ENCODE measurements at places on chromosomes 3 and 15.

- peak; percentile 74 for ATAC-seq
These were observed at the start of gene IGF2BP2 for GRCh38 chr3:185825006-185825638. TSS of gene IGF2BP2 (minus strand) at chr3:185825042. CDS start at chr3:185824960, 82 bp downstream.

DNA sequence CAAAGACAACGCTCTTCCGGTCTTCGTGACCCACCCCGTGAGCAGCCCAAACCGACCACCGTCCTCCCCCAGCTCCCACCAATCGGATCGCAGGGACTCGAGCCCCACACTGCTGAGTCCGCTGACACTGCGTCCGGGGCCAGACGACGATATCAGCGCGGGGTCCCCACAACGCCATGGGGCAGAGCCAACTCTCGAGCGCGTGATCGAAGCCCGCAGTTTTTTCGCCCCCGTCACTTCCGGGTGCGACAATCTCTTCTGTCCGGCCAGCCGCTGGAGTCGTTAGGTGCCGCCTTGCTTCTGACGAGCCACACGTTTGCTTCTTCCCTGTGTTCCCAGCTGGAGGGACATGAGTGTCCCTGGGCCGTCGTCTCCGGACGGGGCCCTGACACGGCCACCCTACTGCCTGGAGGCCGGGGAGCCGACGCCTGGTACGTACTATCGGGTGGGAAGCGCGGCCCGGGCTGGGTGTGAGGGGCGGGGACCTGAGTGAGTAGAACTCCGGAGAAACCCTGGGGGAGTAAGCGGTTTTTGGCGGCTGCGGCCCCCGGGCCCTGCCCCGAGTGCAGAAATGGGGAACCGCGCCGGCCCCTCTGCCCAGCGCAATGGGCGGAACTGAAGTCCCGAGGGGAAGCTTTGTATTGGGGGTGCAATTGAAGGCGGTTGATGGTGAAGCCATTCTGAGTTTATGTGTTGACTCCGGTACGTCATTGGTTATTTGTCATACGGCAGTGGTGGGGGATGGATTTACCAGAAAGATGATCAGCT, at the start of gene BLOC1S6:
Gene BLOC1S6, plus strand, starts transcription at position 285 of the 768 bp plus-strand sequence. Its CDS starts 65 bp downstream, at position 350.
- peak; percentile 82 for ATAC-seq

- ATAC-seq: no peak
These were observed 22.2 kb downstream of the ALDH1A2 start for GRCh38 chr15:58043192-58043903.

DNA sequence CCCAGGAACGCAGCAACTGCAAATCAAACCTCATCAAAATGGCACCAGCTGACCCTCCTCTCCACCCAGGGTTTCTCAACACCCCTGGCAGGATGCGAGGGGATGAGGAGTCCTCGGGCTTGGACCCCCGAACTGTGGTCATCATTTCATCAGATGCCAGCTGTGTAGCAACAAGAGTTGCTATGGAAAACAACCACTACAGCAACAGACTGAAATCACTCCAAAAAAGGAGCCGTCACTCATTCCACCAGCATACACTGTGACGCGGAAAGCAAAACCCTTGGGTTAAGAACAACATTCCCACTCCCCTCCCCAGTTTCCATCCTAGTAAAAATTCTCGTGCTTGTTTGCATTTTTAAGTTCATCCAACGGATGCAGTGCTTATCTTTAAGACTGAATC, 40.1 kb downstream of the VGLL4 start:
- no peak for ATAC-seq

- ATAC-seq: no peak
These were observed 215.3 kb downstream of the LRTM1 start for GRCh38 chr3:54712539-54712938.

- no peak for ATAC-seq
These were observed 326.7 kb upstream of the ROPN1 start for GRCh38 chr3:124318656-124319055.

DNA sequence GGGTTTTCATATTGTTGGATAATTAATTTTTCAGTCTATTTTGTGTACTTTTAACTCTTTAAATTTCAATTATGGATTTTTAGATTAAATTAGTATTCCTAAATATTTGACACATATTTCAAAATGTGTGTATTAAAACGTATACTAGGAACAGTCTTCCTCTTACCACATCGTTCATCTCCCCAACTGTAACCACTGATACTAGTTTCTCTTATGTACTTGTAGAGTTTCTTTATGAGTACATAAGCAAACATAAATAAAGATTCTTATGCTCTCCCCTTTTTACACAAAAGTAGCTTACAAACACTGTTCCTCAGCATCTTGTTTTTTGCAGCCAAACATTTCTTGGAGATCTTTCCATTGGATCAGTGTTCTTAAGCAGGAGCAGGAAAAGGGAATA, 45.9 kb downstream of the CMSS1 start:
- no peak for ATAC-seq

DNA sequence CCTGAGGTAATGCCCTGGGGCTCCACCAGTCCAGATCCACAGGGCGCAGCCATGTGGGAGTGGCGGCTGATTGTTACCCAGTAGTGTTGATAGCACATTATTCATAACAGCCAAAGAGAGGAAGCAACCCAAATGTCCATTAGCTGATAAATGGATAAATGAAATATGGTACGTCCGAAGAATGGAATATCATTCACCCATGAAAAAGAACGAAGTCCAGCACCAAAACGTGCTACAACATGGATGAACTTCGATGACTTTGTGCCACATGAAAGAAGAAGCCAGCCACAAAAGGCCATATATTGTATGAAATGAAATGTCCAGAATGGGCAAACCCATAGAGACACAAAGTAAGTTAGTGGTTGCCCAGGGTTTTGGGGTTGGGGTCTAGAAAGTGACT, 6.4 kb downstream of the SMAD6 start:
- no peak for ATAC-seq

DNA sequence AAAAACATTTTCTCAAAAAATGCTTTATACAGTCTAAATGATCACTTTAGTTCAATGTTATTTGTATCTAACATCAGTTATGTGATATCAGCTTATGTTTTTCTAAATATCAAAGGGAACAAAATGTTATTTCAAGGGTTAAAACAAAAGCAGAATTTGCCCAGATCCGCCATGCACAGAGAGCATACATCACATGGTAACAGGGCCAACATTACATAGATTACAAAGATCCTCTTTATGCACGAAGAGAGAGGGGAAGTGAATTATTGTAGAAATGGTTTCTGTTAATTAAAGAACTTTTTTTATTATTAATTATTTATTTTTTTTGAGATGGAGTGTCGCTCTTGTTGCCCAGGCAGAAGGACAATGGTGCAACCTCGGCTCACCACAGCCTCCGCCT, 100.8 kb upstream of the MME start:
- ATAC-seq: no peak

GRCh38 chr15:89167267-89168176, 53.9 kb downstream of the RLBP1 start:
- ATAC-seq: peak; percentile 90

- ATAC-seq: peak; percentile 21
These were observed 47.7 kb upstream of the HERC1 start for GRCh38 chr15:63881431-63881830.

- ATAC-seq: no peak
These were observed 2.7 kb upstream of the AMOTL2 start for GRCh38 chr3:134376786-134377426.

DNA sequence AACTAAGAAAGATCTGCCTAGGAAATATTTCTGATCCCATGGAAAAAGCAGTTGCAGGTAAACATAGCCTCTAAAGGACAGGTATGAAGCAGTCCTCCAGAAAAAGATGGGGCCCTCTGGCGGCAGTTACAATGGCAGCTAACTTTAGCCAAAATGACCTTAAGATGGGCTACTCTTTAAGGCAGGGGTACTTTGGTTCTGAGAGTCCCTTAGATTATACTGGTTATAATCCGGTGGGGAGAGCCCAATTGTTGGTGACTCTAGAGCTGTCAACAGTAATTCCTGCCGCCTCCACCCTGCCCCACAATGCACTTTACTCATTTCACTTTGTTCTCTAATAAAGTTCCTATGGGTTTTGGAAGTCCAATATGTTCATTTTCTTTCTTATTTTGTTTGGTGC, 412.8 kb upstream of the WNT5A start:
- no peak for ATAC-seq

Measured in activated CD4-positive, CD25-positive, alpha-beta regulatory T cell treated with anti-CD3 and anti-CD28 coated beads, Interleukin-2, amount 50 U/mL, for 24 hours (primary cell).